CMK (cell line): ENCODE measurements at places on chromosomes 5 and 9.

- no peak for DNase-seq
These were observed 29.5 kb downstream of the C5orf15 start for GRCh38 chr5:133938929-133939328.

DNA sequence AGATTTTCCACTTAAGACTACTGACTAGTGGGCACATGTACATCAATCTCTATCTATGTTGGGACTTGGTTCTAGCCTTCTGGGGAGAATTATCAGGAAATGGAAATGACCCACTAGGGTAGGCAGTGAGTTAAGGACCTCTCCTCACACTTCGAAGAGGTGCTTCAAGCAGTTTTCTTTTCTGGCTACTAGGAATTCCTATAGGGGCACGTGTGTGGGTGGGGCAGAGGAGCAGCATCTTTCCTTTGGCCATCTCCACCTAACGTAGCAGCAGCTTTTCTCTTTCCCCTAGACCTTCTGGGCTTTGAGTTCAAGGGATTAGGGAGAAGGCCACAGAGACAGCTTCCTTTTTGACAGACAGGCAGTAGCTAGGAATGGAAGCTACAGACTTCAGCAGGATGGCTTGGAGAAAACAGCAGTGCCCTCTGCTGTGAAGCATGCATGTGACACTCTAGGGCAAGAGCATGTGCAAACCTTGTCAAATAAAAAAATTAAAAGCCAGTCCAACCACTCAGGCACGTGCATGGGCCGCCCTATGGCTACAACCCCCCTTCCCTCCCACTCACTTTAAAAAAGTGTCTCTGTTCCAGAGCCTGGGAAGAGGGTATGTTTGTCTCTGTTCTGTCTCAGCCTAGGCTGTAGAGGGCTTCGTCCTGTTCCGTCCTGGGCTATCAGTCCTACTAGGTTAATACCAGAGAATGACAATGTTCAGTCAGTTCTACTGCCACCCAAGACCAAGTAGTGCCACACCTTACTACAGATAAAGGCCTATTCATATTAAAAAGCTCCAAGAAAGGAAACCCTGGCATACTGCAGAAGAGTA lies 8.7 kb upstream of the GFRA3 start:
- peak; percentile 61 for DNase-seq

GRCh38 chr9:135990468-135991429 lies 29.6 kb upstream of the UBAC1 start:
- peak; percentile 98 for DNase-seq

GRCh38 chr5:135032695-135032998 lies 1.4 kb downstream of the PITX1 start:
- DNase-seq, result no peak

GRCh38 chr5:161847941-161848391 lies at the start of gene GABRA1:
GABRA1 (plus strand) TSS chr5:161848120; CDS start chr5:161850811, 2,691 bp downstream.
- no peak for DNase-seq

DNA sequence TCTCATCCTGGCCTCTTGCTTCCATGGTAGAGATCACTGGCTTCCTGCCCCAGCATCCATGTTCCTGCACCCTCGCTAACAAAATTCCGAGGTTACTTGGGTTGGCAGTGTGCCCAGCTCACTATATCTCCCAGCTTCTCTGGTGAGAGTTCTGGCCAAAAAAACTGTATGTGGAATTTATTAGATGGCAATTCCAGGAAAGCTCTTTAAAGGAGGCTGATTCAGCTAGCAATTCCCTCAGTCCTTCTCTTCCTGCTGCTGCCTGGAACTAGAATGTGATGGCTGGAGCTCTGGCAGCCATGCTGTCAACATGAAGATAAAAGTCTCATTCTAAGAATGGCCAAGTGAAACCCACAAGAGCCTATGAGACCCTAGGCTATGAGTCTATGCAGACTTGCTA lies 88.8 kb downstream of the SECISBP2 start:
- DNase-seq, result no peak

DNA sequence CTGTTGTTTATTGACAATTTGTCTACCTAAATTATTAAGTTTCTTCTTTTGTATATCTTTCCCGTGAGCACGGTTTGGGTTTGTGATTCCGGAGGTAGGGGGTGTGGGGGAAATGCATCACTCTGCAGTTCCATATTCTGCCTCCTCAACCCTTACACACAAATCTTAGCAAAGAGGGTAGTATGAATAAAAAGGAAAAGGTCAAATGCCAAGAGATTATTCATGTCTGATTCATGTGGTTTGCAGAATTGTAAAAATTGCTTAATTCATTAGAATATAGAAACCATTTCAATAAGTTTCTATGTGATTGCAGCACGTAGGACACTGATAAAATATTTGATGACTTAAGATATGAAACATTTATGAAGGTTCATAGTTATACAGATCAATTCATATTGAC lies 601.9 kb downstream of the SEMA5A start:
- DNase-seq, result no peak

DNA sequence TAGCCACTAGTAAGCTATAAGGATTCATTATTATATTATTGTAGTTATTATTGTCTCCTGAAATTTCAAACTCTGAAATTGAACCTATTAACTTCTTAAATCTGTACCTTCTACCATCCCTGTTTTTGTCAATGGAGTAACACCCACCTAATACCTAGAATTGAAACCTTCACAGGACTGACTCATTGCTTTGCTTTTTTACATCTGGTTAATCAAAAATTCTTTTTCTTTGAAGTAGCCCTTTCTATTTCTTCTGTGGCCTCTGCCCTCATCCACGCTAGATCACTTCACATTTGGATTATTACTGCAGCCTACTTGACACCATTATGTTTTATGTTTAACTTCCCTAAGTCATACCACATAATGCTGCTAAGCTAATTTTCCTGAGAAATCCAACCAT lies 35.6 kb downstream of the RBM27 start:
- DNase-seq, result no peak

- no peak for DNase-seq
These were observed 398.2 kb downstream of the SLCO4C1 start for GRCh38 chr5:101897914-101898313.

DNA sequence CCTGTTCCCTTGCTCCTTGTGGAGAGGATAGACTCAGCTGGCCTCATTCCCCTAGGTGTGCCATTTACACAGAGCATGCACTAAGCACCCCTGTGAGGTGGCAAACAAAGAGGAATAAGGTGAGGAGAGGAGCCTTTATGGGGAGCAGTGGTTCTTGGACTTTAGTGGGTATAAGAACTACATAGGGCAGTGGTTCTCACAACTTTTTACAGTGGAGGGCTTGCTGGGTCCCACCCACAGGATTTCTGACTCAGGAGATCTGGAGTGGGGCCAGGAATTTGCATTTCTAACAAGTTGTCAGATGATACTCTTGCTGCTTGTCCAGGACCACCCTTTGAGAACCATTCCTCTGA lies 42.0 kb downstream of the CSF1R start:
- no peak for DNase-seq

DNA sequence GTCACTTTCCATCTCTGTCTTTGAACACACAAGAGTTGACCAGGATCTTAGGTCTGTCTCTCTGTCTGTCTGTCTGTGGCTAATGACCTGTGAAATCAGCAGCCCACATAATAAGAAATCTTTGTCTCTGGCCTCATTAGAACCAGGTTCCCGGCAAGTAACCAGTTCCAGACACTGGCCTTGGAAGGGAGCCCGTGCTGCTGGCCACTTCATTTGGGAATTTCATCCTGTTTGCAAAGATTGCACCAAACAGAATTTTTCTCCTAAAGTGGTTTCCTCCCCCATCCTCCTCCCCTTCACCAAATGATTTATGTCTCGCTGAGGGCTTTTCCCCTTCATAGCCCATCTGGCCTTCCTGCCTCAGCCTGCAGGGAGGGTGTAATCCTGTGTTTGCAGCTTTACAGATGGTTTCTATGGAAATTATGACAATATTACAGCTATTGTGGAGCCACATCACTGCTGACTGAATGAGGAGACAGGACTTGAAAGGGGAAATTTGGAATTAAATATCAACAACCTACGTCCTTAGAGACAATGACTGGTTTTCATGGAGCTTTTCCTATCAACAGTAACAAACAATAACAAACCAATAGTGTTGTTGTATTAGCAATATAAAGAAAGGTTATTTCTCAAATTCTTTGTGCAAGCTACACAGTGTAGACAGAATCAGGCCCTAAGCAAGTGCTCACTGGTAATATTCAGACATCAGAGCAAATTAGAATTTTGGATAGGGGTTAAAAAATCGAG lies 25.7 kb downstream of the DPYSL3 start:
- DNase-seq, result no peak

- no peak for DNase-seq
These were observed 232.7 kb upstream of the PPP1R2B start for GRCh38 chr5:156617426-156617825.

- DNase-seq, result no peak
These were observed 53.6 kb upstream of the APC start for GRCh38 chr5:112684121-112684520.

- DNase-seq, result no peak
These were observed 10.9 kb upstream of the LRRC14B start for GRCh38 chr5:180286-180918.

DNA sequence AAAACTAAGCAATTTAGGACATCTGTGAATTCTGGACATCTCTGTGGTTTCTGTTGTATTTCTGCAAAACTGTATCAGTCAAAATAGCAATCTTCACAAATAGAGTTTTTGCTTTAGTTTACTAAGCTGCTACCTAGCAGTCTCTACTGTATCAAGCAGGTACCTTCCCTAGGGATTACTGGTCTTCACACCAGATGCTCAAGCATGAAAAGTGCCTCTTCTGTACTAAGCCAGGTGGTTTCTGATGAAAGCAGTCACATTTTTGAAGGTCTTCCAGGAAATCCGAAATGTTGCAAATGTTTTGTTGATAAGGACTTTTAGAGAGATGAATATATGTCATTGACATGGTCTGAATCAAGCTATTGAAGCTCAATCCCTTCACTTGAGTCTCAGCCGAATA lies 540.0 kb downstream of the KCTD16 start:
- DNase-seq, result no peak

DNA sequence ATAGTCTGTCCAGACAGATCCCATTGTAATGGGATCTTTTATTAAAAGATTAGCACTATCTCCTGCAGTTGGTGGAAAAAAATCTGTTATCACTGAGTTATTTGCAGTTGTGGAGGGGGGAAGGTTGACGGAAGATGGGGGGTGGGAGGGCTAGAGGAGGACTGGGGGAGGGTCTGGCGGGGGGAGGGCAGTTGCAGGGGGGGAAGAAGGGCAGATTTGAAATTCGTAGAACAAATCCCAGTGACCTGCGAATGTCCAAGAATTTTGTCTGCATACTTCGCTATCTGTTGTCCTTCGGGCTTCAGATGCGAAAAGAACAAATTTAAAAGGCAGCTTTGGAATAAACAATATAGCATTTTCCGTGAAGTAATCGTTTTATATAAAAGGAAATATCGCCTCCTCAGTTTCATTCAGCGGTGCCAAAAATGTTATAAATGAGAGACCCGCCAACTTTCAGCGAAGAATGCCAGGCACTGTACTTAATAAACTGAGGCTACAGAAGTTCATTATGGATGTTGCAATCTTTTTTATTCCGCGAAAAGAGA lies 1.3 kb upstream of the FST start:
- DNase-seq, result no peak

GRCh38 chr9:83200531-83200930 lies 137.6 kb upstream of the RASEF start:
- DNase-seq, result no peak

DNA sequence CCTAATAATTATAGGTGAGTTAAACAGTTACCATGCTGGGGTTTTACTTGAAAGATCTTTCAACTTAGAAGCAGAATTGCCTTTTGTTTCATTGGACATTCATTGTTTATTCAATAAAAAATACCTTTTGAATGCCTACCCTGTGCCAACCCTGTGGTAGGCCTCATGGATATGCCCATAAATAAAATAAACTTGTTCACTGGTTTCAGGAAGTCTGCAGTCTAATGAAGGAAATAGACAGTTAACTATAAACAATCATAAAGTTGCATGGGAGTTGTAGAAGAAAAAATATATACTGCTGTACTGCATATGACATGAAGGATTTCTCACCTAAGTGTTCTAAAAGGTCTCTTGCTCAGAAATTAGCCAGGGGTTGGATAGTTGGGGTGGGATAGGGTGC lies 5.3 kb upstream of the GPR21 start:
- no peak for DNase-seq
